Activated T-cell treated with anti-CD3 and anti-CD28 coated beads for 48 hours (primary cell): ENCODE measurements at places on chromosomes 12 and 14.

DNA sequence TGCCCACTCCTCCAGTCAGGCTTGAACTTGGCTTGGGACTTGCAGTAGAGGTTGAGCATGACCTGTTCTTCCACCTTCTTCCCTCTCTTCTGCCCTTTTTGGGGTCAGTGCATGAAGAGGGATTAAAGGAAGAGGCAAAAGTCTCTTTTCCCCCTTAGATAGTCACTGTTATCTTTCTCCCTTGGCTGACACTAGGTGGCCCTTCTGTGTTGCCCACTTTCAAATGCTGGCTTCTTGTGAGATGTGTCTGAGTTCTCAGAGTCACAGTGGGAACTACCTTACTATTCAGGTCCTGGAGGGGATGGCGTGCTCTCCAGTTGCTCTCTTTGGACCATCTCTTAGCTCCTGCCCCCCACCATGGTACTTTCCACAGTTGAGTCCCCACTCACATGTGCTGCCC lies 73.6 kb downstream of the GPR65 start:
- no peak for DNase-seq

DNA sequence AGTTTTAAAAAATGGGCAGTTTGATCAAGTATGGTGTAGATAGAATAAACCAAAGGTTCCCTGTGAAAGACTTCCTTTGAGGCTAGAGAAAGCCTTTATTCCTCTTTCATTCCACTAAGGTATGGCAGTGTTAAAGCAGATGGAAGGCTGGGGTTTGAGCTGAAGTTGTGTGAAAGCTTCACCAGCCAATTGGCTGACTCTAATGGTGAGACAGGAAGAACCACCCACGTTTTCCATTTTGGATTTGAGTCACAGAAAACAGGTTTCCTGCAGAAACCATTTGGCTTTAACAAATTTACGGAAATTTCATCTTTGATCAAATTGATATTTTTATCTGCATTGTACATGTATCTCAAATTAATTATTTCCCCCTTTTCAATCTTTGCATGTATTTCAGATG lies 455.0 kb downstream of the PCNX1 start:
- no peak for DNase-seq

DNA sequence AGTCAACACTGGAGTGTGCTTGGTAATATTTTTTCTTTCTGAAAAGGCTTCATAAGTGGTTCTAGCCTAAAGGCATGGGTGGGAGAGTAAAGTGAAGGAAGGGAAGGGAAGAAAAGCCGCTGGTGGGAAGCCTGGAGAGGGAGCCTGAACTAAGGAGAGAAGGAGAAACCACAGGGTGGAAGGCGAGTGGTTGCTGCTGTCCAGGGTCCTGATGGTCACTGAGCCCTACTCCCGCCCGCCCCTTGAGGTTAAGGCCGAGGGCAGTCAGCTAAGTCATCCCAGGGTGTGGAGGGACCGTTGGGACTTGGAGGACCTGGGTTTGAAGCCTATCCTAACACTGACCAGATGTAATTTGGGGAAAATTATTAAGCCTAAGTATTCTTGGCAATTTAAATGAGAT lies 189.1 kb downstream of the PIWIL1 start:
- DNase-seq: no peak

DNA sequence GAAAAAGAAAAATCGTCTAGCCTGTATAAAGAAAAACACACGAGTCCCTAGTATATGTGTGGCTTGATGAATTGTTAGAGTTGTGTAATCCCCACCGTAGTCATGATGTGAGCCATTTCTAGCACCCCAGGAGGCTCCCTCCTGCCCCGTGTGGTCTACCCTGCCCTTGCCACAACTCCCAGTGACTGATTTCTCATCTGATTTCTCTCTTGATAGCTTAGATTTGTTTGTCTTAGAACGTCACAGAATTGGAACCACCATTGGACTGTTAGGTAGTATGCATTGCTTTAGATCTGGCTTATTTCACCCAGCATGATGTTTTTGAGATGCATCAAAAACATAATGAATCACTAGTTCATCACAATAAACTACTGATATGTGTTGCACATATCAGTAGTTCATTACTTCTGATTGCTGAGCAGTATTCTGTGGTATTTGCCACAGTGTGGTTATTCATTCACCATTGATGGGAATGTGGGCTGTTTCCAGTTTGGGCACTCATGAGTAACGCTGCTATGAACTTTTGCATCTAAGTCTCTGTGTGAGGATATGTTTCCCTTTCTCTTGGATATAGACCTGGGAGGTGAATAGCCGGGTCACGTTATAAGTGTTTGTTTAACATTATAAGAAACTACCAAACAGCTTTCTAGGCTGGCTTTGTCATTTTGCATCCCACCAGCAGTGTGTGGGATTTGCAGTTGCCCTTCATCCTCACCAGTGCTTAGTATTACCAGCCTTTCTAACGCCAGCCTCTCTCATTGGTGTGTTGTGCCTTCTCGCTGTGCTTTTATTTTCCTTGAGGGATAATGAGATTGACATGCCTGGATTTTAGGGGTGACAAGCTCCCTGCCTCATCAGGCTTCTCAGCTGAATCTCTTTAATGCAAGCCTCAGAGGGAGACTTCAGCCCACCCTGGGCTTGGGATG lies 31.9 kb upstream of the NCOR2 start:
- DNase-seq: peak; percentile 34

- DNase-seq: no peak
Observed at GRCh38 chr14:72513965-72514659, 379.8 kb downstream of the DPF3 start.

- DNase-seq: no peak
Observed at GRCh38 chr12:80679346-80680131, 27.9 kb upstream of the MYF6 start.

DNA sequence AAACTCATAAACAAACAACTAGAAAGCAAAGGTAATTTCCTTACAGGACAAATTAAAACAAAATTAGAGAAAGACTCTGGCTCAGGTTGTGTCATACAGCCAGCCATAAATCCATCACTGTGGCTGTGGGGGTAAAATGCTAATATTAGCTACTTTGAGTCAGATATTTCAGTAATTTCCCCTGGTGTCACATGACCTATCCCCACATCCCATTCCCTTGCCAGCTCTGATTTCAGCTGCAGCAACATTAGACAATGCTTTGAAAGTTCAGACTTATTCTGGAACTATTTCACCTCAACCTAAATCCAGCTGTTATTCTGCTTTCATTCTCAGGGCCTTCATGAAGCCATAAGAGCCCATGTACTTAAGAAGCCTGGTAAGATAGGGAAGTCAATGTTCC lies 55.3 kb downstream of the RPL10L start:
- no peak for DNase-seq

DNA sequence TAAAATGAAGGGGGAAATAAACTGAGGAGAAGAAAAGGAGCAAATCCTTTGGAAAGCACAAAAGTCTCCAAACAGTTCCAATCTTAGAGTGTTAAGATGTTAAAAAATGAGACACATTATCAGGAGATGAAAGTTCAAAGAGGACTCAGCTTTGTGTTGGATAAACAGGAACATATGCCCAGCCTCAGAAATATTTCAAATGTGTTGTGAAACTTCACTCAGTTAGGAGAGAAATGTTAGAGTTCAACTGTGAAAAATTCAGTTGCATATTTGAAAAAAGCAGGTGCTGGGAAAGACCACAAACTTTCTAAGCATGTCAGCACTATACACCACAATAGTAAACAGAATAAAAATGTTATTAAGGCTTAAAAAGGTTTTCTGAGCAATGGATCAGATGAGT lies 136.8 kb upstream of the PRKD1 start:
- no peak for DNase-seq

GRCh38 chr12:124295431-124296058 lies 652 bp downstream of the RFLNA start:
- DNase-seq: no peak

GRCh38 chr14:22118899-22119477 lies 445.4 kb upstream of the OR4E1 start:
- no peak for DNase-seq

DNA sequence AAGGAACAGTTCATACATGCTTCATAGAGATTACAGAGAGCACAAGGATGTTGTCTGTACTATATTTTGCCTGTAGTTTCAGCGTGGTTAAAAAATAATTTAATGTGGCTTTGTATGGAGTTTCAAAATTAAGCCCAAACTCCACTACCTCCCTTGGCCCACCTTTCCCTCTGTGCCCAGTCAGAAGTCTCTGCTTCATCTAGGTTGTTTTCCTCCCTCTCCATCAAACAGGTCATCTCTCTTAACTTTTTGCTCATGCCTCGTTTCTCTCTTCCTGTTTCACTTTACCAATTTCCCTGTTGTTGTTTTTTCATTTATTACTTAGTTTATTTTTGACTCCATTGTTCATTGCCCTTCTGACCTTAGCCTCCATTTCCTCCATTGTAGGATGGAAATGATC lies 94.9 kb upstream of the NEDD1 start:
- DNase-seq: no peak

GRCh38 chr12:91594715-91595114 lies 412.1 kb upstream of the DCN start:
- DNase-seq: no peak

GRCh38 chr14:91946622-91947474 lies 646 bp downstream of the FBLN5 start:
- no peak for DNase-seq

DNA sequence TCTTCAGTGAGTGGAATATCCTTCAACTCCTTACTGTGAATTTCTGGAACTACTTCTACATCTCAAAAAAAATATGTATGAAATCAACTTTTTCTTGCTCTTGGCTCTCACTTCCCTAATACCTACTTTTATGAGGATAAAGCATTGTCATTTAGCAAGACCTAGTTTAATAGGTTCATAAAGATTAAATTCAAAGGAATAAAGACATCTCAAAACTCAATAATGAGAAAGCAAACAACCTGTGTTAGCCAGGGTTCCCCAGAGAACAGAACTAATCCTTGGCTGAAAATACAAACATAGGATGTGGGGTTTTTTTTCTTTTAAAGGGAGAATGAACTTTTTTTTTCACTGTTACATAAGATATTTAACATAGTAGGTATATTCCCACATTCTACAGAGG lies 57.9 kb downstream of the SCFD1 start:
- DNase-seq: no peak

- no peak for DNase-seq
Observed at GRCh38 chr12:52517005-52517835, 3.0 kb downstream of the KRT5 start.

DNA sequence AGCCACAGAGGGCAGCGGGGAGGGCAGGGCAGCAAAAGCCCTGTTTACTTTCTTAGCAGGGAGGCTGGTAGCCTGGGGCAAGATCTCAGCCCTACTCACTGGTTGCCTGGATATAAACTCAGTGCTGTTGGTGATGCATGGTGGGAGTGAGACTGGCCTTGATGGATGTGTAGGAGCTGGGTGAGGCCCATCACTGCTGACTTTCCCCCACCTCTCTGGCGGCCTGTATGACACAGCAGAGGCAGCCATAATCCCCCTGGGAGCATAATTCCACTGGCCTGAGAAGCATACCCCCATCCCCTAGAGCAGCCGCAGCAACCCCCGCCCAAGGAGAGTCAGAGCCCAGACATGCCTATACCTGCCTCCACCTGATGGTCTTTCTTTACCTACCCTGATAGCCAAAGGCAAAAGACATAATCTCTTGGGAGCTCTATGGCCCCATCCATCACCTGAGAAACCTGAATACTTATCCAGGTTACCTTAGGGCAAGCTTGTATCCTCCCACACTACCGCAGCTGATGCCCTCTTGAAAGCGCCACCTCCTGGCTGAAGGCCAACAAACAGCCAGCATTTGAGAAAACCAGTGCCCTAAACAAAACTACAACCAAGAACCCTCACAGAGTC lies 59.3 kb downstream of the DNAI7 start:
- DNase-seq: peak; percentile 2

- DNase-seq: peak; percentile 3
Observed at GRCh38 chr12:62006076-62006732, 254.0 kb upstream of the USP15 start.

DNA sequence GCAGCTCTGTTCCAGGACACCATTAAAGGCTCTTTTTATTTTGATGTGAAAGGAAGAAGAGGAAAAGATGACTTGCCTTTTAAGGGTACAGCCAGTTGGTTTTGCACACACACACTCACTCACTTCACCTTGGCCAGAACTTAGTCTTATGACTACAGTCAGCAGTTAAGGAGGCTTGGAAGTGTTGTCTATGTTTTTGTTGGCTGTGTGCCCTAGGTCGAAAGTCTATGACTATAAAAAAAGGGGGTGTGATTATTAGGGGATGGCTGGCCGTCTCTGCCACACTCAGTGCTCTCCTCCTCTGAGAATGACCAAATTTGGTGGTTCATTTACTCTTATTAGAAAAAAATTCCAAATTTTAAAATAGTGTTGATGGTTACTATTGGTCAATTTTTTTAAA lies 139.5 kb upstream of the OTX2 start:
- DNase-seq: no peak

DNA sequence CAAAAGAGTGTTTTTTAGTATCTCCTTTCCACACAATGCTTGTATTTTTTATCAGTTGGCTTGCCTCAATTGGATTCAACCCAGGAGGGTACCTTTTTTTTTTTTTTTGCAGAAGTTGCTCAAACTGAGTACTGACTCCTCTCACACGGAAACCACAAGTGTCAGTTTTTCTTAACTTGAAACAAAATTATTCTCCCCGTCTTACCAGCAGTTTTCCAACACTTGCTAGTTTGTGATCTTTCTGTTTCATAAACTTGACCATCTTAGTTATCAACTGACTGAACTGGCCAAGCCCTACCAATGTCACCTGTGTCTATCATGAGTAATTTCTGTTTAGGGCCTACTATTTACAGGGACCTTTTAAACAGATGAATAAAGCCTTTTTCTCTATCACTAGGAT lies 34.1 kb upstream of the ITPR2 start:
- DNase-seq: no peak

DNA sequence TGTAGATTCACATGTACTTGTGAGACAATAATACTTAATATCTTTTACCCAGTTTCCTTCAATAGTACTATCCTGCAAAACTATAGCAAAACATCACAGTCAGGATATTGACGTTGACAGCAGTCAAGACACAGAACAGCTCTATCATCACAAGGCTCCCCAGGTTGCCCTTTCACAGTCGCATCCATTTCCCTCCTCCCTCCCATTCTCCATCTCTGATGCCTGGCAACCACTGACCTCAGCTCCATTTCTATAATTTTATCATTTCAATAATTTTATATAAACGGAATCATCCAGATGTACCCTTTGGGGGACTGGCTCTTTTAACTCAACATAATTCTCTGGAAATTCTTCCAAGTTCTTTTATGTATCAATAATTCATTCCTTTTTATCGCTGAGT lies 81.5 kb downstream of the PLXNC1 start:
- no peak for DNase-seq

DNA sequence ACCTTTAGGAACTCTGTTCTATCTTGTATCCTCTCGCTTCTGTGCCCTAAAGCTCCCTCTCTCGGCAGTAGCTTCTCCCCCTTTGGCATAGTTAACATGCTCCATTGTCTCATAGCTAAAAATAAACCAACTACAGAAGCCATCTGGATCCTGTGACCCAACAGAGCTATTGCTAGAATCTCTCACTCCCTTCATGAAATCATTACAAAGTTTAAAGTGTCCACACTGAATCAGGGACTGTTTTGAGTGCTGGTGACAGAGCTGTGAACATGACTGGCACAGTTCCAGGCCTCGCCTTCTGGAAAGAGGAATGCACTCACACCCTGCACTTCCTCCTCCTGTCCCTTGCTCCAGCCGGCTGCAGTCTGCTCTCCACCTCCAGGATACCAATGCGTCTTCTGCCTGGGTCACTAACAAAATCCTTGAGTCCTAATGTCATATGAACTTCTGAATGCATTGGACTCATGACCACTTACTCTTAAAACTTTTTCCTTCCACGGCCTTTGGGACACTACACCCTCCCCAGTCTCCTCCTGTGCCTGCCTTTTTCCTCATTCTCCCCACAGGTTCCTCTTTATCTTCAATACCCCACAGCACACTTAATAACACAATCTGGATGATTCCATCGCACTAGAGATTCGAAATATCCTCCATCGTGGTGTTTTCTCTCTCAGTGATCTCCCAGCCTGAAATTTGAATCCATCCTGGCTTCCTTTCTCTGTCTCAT lies 13.2 kb downstream of the PLBD1 start:
- no peak for DNase-seq
